Renal cortex interstitium (tissue), 15 donors: ENCODE measurements at places on chromosomes 5 and 9.

DNA sequence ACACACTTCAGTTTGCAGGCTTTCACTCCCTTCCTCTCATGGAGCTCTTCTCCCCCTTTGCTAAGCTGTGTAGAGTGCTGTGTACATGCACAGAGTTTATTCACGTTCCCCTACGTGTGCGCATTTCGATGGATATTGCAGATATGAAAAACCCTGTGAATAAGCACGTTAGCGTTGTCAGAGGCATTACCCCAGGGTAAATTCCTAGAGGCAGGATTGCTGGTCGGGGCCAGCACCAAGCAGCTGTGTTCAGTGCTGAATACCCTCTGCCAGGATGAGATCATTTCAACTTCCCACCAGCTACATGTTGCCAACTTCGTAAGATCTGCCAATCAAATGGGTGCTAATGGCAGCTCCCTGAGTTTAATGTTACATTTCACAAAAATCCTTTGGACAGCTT lies 172.3 kb upstream of the PPP1R26 start:
- DNase-seq = no peak

GRCh38 chr5:157387683-157388093 lies 72.3 kb upstream of the NIPAL4 start:
- no peak for DNase-seq

DNA sequence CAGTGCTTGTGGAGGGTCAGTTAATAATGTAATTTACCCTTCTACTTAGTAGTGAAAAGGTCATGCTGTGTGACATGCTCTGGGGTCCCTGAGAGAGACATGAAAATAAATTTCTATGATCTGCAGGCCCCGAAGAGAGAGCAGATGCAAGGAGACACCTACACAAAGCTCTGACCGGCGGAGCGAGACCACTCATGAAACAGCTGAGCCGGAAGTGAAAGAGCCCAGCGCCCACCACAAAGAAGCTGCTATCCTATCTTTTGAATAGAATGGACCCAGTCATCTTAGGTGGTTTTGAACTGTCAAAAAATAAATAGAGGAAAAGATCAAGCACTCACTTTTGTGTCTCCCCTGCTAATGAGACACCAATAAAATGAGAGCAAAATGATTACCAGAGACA lies 190.0 kb downstream of the MED10 start:
- DNase-seq = no peak

- no peak for DNase-seq
These were observed 1.9 kb downstream of the NR5A1 start for GRCh38 chr9:124505006-124505900.

DNA sequence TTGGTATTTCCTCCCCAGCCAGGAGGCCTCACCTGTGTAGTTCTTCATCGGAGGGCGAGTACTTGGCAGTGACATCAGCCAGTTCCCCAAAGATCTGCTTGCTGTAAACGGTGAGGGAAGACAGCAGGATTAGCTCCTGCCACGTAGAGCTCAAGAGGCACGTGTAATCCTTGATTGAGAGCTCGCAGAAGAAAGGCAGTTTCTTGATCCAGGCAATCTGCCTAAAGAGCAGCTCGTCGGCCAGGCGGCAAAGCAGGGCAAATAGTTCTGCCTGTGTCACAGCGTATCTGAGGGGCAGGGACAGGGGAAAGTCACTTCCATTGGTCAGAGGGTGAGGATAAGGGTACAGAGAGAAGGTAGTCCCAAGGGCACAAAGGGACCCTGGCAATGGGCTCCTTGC lies 28.6 kb upstream of the NR5A1 start:
- DNase-seq = no peak

DNA sequence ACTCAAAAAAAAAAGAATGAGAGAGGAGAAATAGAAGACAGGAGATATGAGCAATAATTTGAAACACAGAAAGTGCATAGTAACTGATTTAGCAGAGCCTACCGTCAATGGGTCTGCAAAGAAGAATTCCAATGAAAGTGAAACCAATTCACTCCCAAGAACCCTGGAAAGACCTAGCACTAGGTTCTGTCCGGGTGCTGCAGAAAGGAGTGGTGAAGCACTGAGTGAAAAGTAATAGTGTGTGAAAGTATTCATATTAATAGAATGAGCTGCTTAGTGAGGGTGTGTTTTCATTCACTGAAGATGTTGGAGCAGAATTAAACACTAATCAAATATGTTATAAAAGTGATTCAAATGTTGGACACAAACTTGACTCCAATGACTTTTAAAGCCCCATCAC lies 51.3 kb upstream of the SLC30A5 start:
- no peak for DNase-seq

DNA sequence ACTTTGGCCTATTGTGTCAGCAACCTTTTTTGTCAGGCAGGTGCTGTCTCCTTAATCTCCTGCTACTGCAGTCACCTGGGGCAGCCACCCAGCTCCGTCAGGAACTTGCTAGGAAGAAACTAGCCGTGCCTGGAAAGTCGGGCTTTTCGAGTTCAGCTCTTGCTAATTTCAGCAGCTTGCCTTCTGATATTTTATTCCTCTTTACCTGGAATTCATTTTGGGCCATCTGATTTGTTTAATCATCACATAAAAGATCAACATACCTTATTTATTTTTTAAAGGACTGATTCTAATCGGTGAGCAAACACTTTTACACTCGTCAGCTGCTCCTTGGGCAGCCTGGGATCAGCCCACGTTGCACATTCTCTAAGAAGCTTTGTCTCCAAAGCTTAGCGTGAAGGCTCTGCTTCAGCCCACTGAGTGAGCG lies 42.2 kb downstream of the PRLR start:
- no peak for DNase-seq

GRCh38 chr5:112866739-112867138 lies 5.7 kb downstream of the SRP19 start:
- DNase-seq = no peak

DNA sequence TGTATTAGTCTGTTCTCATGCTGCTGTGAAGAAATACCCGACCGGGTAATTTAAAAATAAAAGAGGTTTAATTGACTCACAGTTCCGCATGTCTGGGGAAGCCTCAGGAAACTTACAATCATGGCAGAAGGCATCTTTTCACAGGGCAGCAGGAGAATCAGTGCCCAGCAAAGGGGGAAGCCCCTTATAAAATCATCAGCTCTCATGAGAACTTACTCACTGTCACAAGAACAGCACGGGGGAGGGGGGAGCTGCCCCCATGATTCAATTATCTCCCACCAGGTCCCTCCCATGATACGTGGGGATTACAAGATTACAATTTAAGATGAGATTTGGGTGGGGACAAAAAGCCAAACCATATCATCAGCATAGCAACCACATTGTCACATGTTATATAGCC lies 102.5 kb downstream of the GPBP1 start:
- no peak for DNase-seq

GRCh38 chr9:107064378-107064777 lies 201.4 kb downstream of the ZNF462 start:
- DNase-seq = no peak

DNA sequence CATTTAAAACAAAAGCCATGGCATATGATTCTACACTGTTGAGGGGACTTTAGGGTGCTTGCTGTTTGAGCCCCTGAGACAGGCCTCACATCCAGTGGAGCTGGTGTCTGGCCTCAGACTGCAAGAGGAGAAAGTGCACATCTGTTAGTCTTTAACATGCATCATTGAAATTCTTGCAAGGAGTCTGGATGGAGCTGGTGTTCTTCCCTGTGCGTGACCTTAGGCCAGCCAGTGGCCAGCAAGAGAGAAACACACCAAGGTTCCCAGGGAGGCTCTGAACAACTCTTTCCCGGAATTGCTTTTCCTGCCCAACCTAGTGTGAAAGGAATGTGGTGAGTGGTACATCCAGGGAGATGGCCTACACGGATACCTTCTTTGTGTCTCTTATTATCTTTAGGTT lies 282.8 kb upstream of the TNC start:
- no peak for DNase-seq

GRCh38 chr9:764105-764524 lies 77.4 kb upstream of the DMRT1 start:
- peak; percentile 27 for DNase-seq

DNA sequence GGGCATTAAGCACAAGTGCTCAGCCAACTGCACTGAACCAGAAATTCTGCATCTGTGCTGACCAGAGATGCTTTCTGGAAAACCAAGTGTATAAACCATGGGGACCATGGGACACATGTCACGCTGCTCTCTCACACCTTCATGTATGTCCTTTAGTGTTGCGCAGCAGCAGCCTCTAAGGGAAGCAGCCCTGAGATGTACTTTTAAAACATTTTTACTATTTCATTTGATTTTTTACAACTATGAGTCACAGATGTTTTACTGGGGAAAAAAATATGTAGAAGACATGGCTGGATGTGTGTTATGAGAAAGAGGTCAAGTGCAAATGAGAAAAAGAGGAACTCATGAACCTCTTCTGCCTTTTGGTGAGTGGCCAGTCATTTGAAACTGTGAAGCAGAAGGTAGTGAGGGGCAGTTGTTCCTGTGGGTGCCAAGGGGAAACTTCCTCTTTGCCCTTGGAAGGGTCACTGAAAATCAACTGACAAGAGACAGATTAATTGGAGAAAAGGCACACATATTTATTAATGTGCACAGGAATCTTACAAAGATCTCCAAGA lies 31.4 kb upstream of the SYK start:
- DNase-seq = no peak

- no peak for DNase-seq
These were observed 23.3 kb downstream of the TNFSF15 start for GRCh38 chr9:114782586-114782985.

- no peak for DNase-seq
These were observed 15.2 kb upstream of the FBLL1 start for GRCh38 chr5:168513861-168514428.

- DNase-seq = no peak
These were observed 43.3 kb upstream of the IRX4 start for GRCh38 chr5:1926071-1926440.

DNA sequence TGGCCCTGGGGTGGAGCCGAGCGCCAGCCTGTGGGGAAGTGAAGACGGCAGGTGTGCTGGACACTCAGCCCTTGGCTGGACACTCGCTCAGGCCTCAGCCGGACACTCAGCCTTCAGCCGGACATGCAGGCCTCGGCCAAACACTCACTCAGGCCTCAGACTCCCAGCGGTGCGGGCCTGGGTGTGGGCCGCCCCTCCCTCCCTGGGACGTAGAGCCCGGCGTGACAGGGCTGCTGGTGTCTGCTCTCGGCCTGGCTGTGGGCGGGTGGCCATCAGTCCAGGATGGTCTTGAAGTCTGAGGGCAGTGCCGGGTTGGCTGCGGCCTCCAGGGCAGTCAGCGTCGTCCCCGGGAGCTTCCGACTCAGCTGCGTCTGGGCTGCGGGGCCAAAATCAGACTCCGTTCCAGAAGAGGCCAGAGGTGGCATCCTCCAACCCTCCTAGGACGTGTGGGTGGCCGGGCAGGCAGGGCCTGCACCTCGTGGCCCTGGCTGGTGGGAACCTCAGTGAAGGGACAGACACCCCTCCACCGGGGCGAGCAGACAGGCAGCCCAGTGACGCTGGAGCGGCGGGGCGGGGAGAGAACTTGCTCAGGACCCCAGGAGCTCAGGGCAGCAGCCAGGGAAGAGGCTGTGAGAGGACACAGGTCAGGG lies 28.4 kb downstream of the SLC6A18 start:
- no peak for DNase-seq

DNA sequence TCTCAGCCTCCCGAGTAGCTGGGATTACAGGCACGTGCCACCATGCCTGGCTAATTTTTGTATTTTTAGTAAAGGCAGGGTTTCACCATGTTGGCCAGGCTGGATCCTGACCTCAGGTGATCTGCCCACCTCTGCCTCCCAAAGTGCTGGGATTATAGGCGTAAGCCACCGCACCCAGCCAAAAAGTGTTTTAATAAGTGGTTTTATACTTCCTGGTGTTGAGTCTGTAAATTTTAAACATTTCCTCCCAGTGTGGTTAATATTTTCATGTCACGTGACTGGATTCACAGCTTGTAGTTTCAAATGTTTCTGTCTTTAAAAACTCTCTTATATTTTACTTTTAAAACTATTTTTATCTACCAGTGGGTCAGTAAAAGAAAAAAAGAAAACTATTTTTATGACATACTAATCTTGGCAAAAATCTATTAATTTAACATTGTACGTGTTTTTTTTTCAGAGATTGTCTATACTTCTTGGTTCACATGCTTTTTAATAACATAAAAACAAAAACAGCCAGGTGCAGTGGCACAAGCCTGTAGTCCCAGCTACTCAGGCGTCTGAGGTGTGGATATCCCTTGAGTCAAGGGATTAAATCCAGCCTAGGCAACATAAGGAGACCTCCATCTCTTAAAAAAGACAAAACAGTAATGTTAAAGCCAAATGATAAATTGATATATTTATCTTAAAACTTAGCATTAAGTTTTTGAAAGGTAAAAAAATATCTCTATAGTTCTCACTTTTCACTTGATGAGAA lies 117.1 kb downstream of the DMXL1 start:
- DNase-seq = no peak

DNA sequence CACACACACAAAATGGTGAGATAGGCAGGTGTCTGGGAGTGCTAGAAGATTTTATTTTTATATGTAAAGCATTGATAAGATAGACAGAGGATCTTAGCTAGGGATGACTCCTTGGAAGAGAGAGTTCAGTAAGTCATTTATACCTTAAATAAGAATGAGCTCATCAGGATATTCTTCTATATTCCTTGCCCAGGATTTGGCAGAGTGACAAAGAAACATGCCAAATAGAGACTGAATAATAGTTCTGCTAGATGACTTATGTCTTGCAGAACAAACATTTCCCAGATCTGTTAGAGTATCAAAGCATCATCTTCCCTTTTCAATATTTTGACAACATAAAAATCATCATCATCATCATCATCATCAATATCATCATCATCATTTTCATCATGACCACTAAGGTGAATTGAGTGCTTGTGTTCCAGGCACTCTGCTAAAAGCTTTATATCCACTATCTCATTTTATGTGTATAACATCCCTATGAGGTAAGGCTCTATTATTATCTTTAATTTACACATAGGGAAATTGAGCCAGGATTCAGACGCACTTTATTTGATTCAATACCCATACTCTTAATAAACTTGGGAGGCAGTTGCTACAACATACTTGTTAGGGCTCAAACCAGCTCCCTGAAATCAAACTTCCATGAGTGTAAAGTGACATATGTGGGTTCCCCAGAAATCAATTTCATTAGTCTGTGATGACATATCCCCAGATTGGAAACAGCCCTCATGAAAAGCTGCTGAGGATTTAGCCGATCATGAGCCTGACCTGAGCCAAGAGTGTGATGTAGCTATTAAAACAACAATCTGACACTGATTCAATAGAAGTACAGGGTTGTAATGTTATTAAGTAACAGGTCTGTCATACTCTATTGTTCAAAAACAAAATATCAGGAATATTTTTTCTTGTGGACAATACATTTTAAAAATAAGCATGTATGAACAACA lies 176.3 kb upstream of the SEMA6A start:
- DNase-seq = no peak

- DNase-seq = no peak
These were observed 2.9 kb downstream of the SMAD5 start for GRCh38 chr5:136135536-136135935.
